ENCODE measurements at places on chromosomes 13 and 19.

DNA sequence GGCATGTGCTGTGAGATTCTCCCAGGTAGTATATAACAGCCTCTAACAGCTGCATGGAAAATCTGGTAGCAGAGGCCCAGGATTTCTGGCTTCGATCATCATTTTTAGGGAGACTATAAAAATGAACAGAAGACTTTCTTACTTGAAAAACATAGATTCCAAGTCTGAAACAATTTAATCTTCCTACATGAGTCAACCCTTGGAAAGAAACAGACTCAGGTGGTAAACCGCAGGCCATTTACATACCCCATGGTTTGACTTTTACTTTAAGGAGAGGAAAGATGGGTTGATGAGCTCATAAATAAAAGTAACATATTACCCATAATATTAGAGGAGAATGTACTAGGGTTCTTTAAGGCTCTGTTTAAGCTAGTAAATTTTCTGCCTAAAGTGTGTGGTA, 121.6 kb downstream of the CYSLTR2 start:
- DNase-seq, result no peak

- no peak for DNase-seq
These were observed 35.9 kb downstream of the COG3 start for GRCh38 chr13:45500492-45501174.

DNA sequence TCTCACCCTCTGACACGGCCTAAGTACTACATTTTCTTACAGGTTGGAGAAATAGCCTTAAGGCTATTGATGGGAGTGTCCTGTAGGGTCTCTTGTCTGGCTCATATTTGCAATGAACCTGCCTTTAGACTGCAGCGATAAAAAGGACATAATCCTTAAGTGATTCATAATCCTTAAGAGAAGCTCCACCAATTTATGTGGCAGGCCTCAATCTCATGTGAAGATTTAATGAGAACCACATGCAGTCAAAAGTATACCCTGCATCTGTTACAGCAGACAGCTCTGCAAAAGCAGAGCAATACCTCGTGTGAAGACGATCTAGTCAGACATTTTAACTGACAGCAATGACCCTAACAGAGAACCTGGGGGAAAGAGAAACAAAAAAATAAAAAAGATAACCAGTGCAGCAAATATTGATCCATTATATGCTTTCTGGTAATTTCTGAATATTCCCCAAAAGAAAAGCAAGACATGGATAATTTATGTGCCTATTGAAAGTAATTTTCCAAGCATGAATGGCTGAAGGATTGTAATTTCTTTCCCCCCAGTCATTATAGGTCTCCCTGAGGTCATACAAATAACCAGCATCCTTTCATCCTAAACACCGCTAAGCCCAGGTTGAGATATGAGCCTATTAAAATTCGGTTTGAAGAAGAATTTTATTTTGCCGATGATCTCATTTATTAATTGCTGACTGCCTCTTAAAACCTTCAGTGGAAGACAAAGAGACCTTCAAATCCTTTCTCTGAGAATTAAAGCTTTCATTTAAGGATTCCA, 321.8 kb upstream of the NBEA start:
- DNase-seq, result no peak

GRCh38 chr19:52992109-52993004, 21.4 kb upstream of the ERVV-1 start:
- no peak for DNase-seq

- no peak for DNase-seq
These were observed 111.0 kb upstream of the KL start for GRCh38 chr13:32905063-32905863.

DNA sequence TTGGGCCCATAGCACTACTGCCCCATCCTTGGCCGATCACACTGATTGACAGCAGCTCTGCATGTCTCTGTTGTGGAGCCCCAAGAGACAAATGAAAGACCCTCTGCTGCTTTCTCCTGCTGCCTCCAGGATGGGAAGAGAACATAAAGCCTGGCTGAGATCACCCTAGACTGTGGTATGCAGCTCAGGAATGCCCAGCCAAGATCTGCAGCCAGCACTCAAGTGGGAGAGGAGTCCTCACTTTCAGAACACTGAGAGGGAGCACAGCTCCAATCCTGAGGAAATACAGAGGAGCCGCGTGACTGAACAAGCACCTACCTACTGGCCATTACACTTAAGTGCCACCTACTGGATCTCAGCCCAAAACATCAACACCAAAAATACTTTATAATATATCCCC, 203.0 kb downstream of the POSTN start:
- DNase-seq, result no peak

DNA sequence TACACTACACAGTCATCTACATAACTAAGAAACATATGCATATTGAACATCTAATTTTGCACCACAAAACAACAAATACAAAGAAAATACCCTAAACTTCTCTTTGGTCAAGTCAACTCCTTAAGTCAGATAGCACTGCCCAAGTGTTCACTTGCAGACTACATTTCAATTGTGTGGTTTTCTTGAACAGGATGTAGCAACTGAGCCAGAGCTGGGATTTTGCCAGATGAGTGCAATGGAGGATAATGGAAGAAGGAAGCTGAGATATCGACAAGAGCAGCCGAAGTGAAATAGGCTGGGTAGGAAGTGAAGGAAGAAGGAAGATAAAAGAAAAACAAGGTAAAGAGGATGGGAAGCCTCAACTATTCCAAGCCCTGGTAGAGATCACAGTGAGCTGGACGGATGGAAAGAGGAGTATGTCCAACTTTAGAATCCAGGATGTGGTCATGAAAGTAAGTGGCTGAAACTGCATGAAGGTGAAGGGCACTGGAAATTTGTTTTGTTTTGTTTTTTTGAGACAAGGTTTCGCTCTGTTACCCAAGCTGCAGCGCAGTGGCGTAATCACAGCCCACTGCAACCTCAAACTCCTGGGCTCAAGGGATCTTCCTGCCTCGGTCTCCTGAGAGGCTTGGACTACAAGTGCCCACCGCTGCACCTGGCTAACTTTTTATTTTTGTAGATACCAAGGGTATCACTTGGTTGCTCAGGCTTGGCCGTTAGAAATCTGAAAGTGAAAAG, 15.0 kb downstream of the NUFIP1 start:
- DNase-seq, result no peak

- DNase-seq, result no peak
These were observed 90.5 kb downstream of the RNASEH2B start for GRCh38 chr13:51000061-51000460.

DNA sequence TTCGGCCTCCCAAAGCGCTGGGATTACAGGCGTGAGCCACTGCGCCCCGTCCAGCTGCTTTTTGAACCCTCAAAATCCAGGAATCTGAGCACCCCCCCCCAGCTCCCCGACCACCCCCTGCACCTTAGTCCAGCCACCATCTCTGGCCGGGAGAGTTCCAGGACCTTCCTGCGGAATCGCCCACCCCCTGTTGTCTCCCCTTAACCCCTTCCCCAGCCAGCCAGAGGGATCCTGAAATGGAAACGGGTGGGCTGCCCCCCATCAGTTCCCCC, 772 bp upstream of the MBD3 start:
- no peak for DNase-seq

DNA sequence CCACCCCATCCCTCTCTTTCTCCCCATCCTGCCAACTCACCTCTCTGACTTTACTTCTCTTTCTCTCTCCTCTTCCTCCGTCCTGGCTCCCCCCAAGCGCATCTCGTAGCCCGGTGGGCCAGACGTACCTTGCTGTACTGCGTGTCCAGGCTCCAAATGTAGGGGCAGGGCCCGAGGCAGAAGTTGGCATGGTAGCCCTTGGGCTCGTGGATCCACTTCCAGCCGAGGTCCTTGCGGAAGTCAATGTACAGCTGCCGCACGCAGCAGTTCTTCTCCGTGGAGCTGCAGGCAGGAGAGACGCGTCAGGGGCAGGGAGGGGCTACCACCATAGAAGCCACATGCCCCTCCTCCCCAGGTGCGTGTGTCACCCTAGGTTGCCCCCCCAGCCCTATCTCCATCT, 21.7 kb downstream of the TGFB1 start:
- no peak for DNase-seq
